Lung microvascular endothelial cell (primary cell): ENCODE measurements at places on chromosomes 2 and 18.

- peak; percentile 23 for DNase-seq
Observed at GRCh38 chr2:227308784-227309183, 16.3 kb upstream of the MFF start.

- no peak for DNase-seq
Observed at GRCh38 chr2:149383340-149383739, 53.0 kb downstream of the LYPD6 start.

GRCh38 chr2:54208364-54209240 is 47.4 kb downstream of the TSPYL6 start:
- DNase-seq, result peak; percentile 62

DNA sequence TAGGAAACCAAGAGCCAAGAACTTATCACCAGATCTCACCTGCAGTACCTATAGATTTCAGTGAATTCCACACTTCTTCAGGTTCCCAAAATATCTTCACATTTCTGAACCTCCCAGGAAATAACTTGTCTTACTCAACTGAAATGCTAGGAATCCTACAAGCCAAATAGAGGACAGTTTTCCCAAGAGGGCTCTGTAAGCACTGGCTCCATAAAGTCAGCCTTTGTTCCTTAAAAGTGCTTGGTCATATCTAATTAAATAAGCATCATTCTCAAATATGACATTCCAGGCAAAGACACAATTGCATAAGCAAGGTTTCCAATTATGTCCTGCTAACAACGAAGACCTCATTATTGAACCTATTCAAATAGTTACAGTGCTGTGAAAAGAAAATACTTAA is 154.6 kb upstream of the MGAT5 start:
- DNase-seq, result no peak

DNA sequence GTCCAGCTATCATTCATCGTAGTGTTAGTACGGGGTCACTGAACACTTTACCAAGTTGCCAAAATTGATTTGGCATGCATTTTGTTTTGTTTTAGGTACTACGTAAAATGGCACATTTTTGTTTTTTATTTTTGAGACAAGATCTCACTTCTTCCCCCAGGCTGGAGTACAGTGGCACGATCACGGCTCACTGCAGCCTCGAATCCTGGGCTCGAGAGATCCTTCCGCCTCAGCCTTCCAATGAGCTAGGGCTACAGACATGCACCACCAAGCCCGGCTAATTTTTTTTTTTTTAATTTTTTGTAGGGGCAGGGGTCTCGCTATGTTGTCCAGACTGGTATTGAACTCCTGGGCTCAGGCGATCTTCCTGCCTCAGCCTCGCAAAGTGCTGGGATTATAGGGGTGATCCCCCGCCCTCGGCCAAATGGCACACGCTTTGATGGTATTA is 786 bp downstream of the TAF1B start:
- peak; percentile 50 for DNase-seq

DNA sequence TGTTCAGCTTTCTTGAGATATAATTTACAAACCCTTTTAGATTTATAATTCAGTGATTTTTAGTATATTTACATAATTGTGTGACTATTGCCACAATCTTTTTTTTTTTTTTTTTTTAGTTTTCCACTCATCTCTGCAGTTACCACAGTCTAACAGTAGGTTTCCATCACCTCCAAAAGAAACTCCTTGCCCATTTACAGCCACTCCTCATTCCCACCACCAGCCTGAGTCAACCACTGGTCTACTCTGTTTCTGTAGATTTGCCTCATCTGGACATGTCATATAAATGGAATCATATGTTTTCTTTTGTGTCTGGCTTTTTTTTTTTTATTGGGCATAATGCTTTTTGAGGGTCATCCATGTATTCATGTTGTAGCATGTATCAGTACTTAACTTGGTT is 16.1 kb downstream of the MTX2 start:
- DNase-seq, result no peak

GRCh38 chr18:63366213-63367052 is 573 bp downstream of the KDSR start:
- peak; percentile 75 for DNase-seq

- DNase-seq, result peak; percentile 61
Observed at GRCh38 chr2:221999717-222000116, 299.1 kb downstream of the PAX3 start.

DNA sequence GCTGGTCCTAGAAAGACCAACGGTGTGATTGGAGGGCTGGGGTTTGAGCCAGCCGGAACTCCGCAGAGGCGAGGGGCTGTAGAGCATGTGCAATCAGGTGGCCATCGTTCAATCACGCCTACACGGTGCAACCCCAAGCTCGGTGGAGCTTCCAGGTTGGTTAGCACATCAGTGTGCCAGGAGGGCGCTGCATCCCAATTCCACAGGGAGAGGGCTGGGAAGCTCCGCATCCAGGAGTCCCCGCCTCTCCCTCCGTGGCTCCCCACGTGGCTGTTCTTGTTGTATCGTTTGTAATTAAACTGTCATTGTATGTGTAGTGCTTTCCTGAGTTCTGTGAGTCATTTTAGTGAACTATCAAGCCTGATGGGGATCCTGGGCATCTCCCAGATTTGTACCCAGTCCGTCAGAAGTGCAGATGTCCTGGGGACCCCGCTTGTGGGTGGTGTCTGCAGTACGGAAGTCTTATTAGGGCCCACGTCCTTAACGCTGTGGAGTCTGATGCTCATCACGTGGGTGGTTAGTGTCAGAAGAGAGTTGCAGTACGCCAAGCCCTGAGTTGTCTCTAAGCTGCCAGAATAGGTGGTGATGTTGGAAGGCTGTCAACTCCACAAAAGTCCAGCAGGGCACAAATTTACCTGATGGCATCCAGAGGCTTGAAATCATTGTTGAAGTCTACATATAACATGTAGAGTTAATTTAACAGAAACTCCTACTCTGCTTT is 20.6 kb upstream of the AMMECR1L start:
- DNase-seq, result no peak

DNA sequence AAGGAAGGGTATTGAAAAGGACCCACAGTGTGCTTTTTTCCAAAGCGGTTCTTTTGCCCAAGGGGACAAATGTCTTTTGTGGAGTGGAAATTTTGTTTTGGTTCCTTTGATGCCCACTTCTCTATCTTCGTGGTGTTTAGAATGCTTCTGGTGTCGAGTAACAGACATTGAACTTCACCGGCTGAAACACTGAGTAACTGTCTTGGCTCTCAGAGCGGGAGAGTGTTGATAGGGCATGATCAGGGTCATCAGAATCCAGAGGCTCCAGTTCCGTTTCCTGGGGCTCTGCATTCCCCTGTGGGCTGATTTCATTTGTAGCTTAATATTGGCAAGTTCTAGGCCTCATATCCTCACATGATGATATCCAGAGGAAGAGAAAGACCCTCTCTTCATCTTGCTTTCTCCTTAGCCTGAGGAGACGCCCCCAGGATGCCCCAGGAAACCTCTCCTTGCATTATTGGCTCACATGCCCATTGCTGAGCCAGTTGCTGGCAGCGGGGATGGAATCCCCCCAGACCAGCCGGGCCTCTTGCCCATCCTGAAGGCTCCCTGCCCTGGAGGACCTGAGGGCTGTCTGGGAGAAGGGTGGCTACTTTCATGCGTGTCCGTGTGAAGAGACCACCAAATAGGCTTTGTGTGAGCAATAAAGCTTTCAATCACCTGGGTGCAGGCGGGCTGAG is 27.9 kb upstream of the AGFG1 start:
- no peak for DNase-seq

GRCh38 chr18:24271381-24272228 is 126.0 kb downstream of the OSBPL1A start:
- peak; percentile 76 for DNase-seq

GRCh38 chr18:76446321-76447257 is 48.5 kb downstream of the ZNF516 start:
- DNase-seq, result no peak

DNA sequence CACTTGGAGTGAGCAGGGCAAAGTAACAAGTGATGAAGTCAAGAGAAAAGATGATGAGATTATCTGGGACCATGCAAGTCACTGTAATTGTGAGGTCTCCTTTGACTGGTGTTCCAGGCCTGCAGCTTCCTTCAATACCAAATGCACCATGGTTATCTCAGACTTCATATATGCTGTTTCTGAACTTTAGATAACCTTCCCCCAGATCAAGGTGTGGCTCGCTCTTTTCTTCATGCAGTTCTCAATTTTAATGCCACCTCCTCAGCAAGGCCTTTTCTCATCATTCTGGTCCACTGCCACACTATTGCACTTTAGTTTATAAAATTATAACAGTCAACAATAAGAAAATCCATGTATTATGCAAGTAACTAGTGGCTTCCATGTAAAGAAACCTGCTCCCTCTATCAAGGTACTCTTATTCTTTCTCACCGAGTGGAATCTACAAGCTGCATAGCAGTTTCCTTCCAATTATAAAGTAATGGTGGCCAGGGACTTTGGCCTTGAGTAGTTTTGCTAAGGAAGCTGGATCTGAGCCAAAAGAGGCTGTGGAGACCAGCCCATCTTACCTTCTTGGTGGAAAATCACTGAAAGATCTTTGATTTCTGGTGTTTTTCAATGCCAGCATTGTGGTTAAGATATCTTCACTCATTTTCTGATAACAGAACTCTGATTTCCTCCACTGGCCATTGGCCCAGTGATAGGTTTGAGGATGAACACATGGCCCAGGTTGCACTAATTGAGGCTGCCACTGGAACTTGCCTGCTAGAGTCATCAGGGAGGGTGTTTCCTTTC is 113.6 kb downstream of the KCNE4 start:
- no peak for DNase-seq

DNA sequence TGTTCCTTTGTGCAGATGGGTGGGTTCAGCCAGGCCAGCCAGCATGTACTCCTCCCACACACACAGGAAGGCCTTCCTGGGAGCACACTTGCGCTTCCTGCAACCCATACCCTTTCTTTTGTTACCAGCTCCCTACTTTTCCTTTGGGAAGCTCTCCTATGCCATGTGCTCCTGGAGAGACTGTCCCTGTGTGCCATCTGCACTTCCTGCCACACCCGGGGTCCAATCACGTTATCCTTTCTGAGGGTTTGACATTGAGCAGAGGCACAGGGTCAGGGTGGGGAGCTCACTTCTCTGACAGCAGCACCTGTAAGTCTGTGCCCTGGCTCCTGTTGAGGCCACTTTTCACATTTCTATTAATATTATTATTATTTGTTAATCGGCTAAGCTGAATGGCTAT is 62.9 kb downstream of the COPS8 start:
- DNase-seq, result no peak

DNA sequence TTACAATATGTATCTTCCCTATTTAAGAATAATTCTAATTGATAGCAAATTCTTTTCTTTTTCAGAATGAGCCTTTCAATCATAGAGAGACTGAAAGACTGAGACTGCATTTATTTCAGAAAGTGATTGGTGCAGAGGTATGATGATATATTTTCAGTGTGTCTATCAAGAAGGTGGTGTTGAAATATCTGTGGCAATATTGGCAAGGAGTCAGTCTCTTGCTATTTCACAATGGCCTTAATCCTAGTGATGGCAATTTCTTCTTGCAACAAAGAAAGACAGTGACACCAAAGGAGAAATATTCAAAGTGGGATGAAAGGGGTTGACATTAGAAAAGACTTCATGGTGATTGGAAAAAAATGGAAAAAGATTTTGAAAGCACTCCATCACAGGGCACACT is 21.7 kb upstream of the ZBTB14 start:
- no peak for DNase-seq

- no peak for DNase-seq
Observed at GRCh38 chr18:74683573-74683972, 85.9 kb downstream of the ZNF407 start.

GRCh38 chr2:166637051-166637450 is 143.0 kb upstream of the SCN7A start:
- no peak for DNase-seq

DNA sequence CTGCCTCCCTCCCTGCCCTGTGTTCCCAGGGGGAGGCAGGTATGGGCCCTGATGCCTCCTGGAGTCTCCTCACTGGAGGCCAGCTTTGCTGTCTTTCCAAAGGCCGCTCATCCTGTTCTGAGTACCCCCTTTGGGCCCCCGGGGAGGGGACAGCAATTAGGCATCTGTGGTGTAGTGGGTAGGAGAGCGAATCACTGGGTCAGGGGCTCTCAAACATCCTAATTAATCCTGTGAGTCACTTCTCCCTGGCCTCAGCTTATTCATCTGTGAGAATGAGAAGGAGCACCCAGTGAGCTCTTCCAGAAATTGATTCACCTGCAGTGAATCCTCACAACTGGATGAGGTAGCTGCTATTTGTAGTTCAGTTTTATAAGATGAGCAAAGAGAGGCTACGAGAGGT is 16.4 kb downstream of the TET3 start:
- DNase-seq, result no peak

- DNase-seq, result peak; percentile 33
Observed at GRCh38 chr2:113831161-113831560, 58.7 kb upstream of the ACTR3 start.

- peak; percentile 89 for DNase-seq
Observed at GRCh38 chr18:13216092-13216582, 2.4 kb upstream of the LDLRAD4 start.

GRCh38 chr2:172103471-172104272 is 972 bp upstream of the DLX2 start:
- peak; percentile 92 for DNase-seq

DNA sequence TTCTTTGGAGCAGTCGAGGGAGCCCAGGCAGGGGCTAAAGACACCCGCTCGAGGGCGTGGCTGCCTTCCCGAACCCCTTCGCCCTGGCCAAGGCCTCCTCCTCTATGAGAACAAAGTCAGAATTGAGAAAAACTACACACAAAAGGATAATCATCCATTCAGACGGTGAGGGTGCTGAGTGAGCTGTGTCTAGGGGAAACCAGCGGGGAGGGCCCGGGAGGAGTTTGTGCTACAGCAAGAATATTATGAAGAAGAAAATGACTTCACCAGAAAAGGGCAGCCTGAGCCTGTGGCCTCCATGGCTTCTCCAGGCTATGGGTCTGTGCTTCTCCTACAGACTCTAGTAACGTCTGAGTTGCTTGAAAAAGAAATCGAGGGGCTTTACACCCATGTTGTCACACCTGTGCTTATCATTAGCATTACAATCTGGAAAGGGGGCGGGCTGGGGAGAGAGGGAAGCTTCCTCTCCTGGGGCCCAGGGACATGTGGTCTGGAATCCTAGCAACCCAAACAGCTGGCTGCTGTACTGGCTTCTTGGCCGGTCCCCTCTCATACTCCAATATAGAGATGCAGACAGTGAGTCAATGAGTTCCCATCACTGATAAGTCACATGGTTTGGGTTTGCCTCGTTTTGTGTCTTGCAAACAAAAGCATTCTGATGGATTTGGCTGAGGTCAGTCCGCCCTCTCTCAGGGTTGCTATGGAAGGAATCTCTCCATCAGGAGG is 52.0 kb upstream of the ARL4C start:
- DNase-seq, result no peak

- DNase-seq, result no peak
Observed at GRCh38 chr2:125874564-125874963, 781.4 kb upstream of the GYPC start.
